ENCODE measurements at places on chromosomes 3 and 15. TPM values are rescaled to one million over a fixed set of nuclear protein-coding genes. Genes with fewer than 3 reads are reported as not detected.

The RPL4 gene
- total RNA-seq, result 6,298 TPM

The SLC2A2 gene
- not detected for total RNA-seq

DNA sequence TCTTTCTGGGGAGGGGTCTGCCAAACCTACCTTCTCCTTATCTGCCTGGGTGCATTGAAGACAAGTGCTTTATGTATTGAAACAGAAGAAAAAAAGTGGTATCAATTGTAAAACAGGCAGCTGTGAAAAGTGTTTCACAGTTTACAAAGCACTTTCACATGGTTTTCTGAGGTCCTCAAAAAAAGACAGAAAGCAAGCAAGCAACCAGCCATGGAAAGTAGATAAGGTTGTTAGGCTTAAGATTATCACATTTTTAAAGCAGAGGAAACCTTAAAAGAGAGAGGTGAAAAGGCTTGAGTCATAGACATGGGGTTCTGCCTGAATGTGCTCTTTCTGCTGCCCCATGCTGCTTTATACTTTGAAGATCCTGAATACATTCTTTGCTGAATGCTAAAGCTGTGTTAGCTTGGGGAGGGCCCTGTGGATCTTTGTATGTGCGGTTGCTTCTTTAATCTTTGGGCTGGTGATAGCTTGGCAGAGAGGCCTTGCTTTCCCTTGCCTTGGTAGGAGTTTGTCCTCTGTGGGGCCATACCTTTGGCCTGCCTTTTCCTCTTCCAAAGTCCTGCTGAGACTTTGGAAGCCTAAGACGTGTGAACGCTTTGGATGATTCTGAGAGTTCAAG, 2.6 kb downstream of the SMAD3 start:
- DNase-seq, result peak; percentile 57

DNA sequence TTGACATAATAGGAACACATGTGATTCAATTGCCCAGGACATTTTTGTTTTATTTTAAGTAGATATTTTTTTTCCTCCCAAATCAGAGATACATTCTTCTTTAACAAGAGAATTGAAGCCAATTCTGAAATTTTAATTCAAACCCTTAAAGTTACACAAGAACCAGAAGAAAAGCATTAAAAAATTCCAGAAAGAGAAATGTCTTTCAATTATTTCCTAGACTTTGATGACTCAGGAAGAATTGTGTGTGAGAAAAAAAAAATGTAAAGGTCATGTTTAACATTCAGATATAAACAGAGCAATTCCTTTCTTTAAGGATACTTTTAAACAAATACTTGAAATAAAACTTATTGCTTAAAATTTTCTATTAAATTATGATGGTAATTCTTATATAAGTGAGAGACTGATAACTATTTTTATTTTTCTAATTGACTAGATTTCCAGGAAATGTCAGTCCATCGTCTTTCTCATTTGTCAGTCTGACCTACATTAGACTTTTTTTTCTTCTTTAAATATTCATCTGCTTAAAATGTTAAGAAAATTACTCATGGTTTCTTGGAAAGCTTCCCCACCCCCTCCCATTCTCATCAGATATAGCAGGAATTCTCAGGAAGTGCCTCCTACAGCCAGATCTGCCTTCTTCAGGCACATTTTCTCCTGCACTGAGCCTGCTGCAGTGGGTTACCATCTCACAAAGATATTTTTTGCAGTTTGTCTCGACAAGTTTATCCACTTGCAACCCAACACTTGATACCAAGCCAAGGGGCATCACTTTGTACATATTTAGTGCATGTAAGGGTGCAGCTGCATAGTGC, 261.8 kb upstream of the CBLB start:
- DNase-seq, result no peak

- peak; percentile 65 for DNase-seq
Observed at GRCh38 chr3:115040673-115041286, 106.3 kb downstream of the ZBTB20 start.

- no peak for DNase-seq
Observed at GRCh38 chr15:62912282-62912681, 130.3 kb upstream of the TPM1 start.

DNA sequence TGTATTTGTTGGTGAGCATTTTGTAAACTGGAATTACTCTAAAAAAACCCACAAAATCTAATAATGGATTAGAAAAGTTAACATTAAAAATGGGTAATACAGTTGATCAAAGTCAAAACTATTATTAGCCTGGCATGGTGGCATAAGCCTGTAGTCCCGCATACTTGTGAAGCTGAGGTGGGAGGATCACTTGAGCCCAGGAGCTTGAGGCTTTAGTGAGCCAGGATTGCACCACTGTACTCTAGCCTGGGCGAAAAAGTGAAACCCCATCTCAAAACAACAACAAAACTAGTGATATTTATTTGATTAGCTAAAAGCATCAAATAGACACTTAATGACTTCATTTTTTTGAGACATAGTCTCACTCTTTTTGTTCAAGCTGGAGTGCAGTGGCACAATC, 3.6 kb downstream of the SNX1 start:
- DNase-seq, result no peak

All from activated naive CD4-positive, alpha-beta T cell treated with anti-CD3 and anti-CD28 coated beads for 36 hours (primary cell).